Astrocyte of the hippocampus (primary cell): ENCODE measurements at places on chromosomes 5 and 9.

DNA sequence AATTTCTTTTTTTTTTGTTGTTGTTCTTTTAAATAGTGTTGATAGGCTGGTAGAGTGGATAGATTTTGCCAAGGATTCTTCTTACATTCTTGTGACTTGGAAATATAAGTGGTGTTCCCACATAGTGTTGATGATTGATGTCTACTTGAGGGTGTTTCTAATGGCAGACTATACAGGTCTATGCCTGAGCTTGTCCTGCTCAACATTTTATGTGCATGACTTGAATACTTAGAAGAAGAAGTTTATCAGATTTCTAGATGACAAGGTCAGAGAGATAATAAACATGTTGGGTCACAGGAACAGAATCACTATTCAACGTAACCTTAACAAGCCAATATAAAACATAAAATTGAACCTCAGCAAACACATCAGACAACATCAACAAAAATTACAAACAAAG, 24.2 kb downstream of the XRCC4 start:
- DNase-seq: no peak

- DNase-seq: no peak
Measured at GRCh38 chr5:15525703-15526275, 25.8 kb downstream of the FBXL7 start.

GRCh38 chr9:26148128-26148527, 469.9 kb upstream of the TUSC1 start:
- DNase-seq: no peak

- no peak for DNase-seq
Measured at GRCh38 chr5:3043600-3043999, 292.1 kb upstream of the IRX2 start.

DNA sequence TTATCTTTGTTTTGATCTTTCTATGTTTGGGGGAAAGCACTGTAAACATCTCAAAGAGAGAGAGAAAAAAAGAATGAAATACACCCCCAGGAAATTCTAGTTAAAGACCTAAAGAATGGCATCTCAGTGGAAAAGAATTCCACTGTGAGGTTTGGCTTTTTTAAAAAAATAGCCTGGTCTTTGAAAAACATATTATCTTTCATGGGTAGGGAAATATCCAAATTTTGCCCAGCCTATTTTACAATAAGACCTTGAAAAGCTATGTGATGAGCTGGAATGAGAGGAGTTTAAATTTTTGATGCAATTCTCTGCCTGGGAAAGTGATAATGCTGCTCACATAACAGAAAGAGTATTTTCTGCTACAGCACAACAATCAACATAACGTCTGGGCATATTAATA, 348.1 kb upstream of the WWC1 start:
- DNase-seq: no peak

- DNase-seq: no peak
Measured at GRCh38 chr5:112938286-112938685, 16.3 kb upstream of the REEP5 start.

DNA sequence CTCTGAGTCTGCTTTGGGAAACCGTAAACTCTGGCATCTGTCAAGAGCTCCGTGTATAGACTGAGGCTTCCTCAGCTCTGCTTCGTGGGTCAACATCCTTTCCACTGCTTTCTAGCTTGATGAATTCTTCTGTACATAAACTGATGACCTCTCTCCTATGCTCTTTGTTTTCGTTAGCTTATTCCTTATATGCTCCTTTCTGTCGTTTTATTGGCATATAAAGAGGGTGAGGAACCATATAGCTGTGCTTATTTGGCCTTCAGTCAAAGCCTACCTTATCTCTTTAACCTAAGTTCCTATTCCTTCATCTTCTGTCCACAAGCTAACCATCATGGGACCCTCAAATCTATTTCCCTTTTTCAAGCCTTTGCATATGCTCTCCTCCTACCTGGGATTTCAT, 39.4 kb upstream of the CARTPT start:
- DNase-seq: no peak

GRCh38 chr5:95332158-95332557, 47.3 kb upstream of the MCTP1 start:
- peak; percentile 30 for DNase-seq

DNA sequence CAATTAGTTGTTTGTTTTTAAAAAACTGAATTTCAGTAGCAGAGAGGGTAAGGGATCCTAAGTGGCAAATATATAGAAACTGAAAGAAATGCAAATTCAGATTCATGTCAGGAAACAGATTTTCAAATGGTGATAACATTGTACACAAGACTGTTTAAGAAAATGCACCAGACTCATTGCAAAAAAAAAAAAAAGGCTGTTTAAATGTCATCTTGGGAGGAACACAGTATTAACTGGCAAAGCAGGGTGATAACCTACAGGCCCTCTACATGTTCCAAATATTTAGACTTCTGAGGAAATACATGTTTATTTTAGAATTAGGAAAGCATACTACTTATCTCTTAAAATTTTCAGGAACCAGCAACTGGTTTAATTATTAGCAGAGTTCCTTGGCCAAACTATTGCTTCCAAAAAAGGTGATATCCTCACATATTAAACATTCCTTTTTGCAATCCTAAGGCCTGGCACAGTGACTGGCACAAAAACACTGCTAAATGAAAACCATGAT, 114.5 kb downstream of the TSSK1B start:
- DNase-seq: no peak

GRCh38 chr5:8908055-8908683, 637.7 kb downstream of the SEMA5A start:
- DNase-seq: peak; percentile 45

- no peak for DNase-seq
Measured at GRCh38 chr9:98576354-98576753, 132.4 kb downstream of the GABBR2 start.

DNA sequence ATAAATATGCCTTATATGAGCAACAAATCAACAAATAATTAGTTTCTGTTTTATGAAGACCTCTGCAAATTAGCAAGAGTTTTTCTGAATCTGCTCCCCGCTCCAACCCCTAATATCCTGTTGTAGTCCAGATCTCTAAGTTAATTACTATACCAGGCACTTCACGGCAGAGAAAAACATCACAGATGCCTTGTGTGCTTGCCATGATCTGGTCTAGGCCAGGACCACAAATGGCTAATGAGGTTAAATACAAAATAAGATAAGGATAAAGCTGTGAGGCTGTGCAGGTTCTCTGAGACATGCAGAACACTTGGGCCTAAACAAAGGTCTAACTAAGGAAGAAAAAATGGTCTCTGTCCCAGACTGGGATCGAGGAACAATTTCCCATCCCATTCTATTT, 150.8 kb downstream of the SLIT3 start:
- no peak for DNase-seq

GRCh38 chr5:171869956-171870355, 84.3 kb downstream of the SMIM23 start:
- DNase-seq: no peak

- no peak for DNase-seq
Measured at GRCh38 chr9:103789686-103790085, 304.4 kb upstream of the SMC2 start.

GRCh38 chr5:4419281-4419680, 720.8 kb upstream of the ADAMTS16 start:
- no peak for DNase-seq

- DNase-seq: no peak
Measured at GRCh38 chr9:32577316-32577715, 4.4 kb upstream of the NDUFB6 start.

DNA sequence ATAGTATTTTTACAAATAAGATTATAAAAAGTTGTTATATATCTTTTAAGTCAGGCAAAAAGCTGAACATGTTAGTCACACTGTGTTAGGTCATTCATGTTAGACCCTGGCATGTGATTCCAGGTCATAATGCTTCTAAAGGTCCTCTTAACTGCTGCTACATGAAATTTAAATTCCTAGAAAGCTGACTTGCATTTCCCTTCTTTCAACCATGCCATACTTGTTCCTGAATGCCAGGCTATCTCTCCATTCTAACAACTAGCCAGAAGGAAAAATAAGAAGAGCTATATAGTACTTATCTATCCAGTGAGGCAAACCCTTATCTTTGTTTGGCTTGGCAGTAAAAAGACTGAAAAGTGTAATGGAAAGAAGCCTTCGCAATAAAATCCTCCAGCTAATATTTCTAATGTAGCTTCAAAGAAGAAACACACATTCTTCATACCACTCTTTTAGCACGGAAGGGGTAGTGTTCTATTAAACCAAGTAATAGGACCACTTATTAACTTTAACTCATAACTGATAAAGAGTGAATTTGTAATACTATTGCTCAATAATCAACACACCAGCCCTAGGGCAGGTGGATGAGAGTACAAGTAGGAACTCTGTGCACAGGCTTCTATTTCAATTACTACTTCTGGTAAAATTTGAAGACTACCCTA, 310.2 kb downstream of the PDE4D start:
- no peak for DNase-seq

DNA sequence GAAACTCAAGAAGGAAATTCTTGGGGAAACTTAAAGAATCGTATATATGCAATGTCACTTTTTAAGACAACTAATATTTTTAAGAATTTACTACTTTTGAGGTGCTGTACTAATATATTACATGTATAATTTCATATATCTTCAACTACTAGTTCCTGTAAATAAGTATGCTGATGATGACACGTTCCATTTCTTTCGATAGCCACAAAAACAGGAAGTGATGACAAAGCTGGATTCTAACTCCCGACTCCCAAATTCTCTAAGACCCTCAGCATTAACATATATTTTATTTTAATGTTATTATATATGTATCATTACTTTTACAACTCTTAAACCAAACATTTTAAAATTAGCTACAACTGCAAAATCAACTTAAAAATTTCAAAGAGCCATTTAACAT, 74.8 kb downstream of the STK32A start:
- no peak for DNase-seq

DNA sequence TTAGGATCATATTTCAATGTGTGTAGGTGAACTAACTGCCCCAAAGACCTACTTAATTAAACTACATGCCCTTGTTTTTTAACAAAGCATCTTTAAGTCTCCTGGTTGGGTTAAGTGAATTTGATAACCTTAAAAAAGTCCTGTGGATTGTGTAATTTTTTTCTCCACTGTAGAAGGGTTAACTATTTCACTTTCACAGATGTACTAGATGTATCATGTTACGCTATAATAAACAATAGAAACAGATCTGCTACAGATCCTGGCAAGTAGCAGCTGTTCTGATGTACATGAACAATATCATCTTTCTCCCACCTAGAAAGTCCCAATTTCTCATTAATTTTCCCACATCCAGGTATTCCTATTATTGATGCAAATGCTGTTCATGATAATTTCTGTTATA, 18.9 kb downstream of the KIF24 start:
- no peak for DNase-seq

GRCh38 chr5:122218778-122219177, 89.4 kb downstream of the ZNF474 start:
- no peak for DNase-seq

- DNase-seq: no peak
Measured at GRCh38 chr5:33828626-33829308, 63.0 kb downstream of the ADAMTS12 start.

- no peak for DNase-seq
Measured at GRCh38 chr9:129907201-129907600, 71.9 kb downstream of the USP20 start.

DNA sequence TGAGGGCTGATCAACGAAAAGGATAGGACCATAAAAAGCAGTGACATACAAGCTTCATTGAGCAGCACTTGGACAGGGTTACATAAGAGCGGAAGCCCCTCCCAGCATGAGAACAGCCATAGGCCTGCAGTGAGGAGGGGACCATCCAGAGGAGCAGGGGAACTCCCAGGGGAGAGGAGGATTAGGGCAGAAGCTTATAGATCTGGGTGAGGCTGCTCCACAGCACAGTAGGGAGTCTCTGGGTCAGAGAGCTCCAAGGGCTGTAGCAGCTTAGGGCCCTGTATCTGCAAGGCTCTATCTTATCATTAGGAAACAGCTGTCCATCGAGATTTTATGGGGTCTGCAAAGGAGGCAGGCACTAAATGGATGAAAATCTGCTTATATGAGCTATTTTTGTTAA, 186.6 kb downstream of the DOCK8 start:
- no peak for DNase-seq

GRCh38 chr5:126746290-126746689, 30.6 kb upstream of the LMNB1 start:
- no peak for DNase-seq

- DNase-seq: no peak
Measured at GRCh38 chr5:1402611-1403255, 42.5 kb downstream of the SLC6A3 start.

DNA sequence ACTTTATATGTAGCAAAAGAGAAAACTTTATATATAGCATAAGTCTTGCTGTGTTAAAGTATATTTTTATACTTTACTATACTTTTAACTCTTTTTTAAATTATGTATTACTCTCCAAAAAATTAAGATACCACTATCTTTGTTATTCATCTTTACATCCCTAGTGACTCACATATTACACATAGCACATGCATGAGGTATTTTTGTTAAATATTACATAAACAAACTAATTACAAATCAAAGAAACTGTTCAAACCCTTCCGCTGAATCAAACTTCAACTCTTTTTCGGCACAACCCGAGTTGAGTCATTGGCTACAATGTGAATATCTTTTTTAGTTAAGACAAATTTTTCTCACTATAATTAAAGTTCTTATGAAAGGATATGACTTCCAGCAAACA, 32.1 kb downstream of the NADK2 start:
- no peak for DNase-seq

- DNase-seq: no peak
Measured at GRCh38 chr9:122609804-122610203, 4.7 kb upstream of the OR1Q1 start.

GRCh38 chr5:118551031-118551430, 437.3 kb downstream of the DTWD2 start:
- no peak for DNase-seq

DNA sequence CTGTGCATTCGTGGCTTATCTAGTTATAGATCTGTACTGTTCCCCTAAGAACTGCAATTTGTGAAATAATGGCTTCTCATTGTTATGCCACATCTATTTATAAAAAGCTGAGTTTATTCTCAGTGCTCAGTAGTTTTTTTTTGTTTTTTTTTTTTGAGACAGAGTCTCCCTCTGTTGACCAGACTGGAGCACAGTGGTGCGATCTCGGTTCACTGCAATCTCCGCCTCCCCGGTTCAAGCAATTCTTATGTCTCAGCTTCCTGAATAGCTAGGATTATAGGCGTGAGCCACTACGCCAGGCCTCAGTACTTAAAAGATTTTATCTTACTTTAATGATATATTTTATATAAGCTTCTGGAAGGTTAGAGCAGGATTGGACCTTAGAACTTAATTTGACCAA, 19.0 kb downstream of the SEC61B start:
- DNase-seq: no peak

GRCh38 chr5:31551878-31552277, 19.8 kb downstream of the C5orf22 start:
- DNase-seq: no peak

GRCh38 chr5:133930061-133930812, 38.2 kb downstream of the C5orf15 start:
- peak; percentile 86 for DNase-seq
